Cardiac septum (tissue), 1 donor: ENCODE measurements at places on chromosomes 4 and X. TPM values are rescaled to one million over a fixed set of nuclear protein-coding genes. Genes with fewer than 3 reads are reported as not detected.
A peak's percentile ranks its signal among the peaks of the same experiment; 100 is the strongest.

- DNase-seq: no peak
Observed at GRCh38 chr4:111230265-111230664, 607.4 kb upstream of the PITX2 start.

Gene DCAF8L2
- total RNA-seq: not detected

Gene TEX11
- total RNA-seq: not detected

Gene MGAT4D
- total RNA-seq: not detected

DNA sequence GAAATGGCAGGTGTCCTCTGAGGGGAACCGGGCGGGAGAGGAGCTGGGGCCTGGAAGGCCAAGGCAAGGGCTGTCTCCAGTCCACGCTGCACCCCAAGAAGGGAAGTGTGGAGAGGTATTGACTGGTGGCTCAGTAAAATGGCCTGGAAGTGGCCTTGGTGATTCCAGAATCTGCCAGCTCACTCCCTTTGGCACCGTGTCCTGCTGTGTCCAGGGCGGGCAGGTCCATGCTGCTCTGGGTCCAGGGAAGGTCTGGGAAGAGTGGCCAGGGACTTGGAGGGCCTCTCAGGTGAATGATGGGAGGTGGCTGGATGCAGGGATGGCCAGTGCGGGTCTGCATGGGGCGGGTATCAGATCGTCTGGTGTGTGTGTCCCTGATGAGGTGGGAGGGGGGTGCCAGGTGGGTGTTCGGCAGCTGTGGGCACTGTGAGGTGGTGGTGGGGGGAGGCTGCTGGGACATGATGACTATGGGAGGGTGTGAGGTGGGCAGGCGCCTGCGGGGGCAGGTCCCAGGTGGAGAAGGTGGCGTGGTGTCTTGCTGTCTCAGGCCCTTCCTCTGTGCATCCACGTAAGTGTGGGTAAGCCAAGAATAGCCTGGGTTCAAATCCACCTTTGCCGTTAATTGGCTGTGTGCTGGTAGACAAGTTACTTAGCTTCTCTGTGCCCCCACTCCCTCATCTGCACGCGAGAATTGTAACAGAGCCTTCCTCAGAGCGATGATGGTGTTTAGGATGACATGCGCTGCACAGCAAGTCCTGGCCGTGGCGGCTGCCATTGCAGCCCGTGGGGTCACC, 17.7 kb downstream of the RGS12 start:
- DNase-seq: peak; percentile 74

DNA sequence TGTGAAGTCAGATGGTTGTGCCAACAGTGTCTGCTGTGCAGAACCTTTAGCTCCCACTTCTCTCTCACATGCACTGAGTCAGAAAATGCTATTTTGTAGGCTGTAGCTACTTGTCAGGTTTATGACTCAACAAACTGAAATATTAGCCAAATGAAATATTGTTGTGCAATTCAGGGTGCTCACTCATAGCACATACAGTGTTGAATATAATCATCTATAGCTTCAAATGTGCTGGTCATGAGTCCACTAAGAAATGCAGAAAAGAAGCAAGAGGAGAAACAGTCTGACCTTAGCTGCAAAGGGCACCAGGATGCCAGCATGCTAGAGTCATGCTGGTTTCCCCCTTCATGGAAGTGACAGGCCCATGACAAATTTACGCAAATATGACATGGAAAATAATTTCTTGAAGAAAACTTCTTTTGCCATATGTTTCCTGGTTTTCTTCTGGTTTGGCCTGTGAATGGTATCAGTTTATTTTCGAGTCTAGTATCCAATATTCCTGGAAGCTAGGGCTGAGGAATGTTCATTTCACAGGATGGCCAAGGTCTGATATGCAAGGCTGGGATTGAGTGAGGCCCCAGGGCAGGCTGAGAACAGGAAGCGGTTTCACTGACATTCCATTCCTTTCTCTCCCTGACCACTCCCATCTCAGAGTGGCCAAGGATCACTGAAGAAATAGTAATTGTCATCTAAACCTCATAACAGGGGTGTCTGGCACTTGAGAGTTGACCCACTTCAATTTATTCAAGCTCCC, 10.3 kb upstream of the CXCL2 start:
- DNase-seq: no peak

- no peak for DNase-seq
Observed at GRCh38 chr4:113958766-113959538, 20.5 kb downstream of the ARSJ start.

- no peak for DNase-seq
Observed at GRCh38 chr4:166045457-166045856, 172.4 kb downstream of the TLL1 start.

- no peak for DNase-seq
Observed at GRCh38 chr4:90082449-90082848, 44.7 kb upstream of the CCSER1 start.

GRCh38 chr4:93994175-93994994, 165.8 kb downstream of the ATOH1 start:
- no peak for DNase-seq

GRCh38 chr4:80155316-80155982, 41.9 kb upstream of the PRDM8 start:
- DNase-seq: no peak

DNA sequence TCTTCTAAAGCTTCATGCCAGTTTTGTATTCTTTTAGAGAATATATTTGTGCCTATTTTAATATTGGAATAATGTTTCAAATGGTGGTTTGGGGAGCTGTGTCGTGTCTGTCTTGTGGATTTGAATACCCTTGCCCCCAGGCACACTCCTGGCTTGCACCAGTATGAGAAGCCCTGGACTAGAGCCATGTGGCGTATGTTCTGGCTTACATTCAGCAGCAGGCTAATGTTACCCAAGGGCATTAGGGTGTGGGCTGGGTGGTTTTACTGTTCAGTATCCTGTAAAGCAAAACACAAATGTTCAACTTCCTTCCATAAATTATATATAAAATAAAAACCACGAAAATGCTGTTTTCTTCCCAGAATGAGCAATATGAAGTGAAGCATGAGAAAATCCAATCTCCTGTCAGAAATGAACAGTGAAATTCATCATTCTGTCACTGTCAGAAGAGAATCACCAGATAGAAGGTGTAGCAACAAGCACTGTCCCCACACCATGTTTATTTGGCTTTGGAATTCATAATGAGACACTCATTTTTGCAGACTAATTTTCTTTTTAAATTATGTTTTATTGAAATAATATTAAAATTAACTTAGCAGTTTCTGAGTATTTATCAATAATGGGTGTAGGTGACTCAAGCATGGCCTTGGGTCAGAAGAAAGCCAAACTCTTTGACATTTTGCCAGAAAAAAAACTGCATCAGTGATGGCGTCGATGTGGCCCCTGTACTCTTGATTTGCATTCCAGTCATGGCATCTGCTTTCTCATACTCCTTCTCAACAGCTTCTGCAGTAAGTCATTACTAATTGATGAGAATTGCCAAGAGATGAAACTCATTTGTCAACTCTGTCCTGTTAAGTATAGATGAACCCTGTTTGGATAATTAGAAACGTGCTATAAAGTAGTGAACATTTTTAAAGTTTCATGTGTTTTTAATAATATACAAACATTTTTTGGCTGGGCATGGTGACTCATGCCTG, 43.8 kb downstream of the WWC2 start:
- DNase-seq: no peak

GRCh38 chr4:42554072-42554471, 102.8 kb downstream of the ATP8A1 start:
- no peak for DNase-seq

Gene NUDT10
- 0.35 TPM for total RNA-seq

Gene UFSP2
- 38.8 TPM for total RNA-seq

Gene BEX1
- total RNA-seq: 4.1 TPM

Gene SMIM10
- total RNA-seq: 4.9 TPM

DNA sequence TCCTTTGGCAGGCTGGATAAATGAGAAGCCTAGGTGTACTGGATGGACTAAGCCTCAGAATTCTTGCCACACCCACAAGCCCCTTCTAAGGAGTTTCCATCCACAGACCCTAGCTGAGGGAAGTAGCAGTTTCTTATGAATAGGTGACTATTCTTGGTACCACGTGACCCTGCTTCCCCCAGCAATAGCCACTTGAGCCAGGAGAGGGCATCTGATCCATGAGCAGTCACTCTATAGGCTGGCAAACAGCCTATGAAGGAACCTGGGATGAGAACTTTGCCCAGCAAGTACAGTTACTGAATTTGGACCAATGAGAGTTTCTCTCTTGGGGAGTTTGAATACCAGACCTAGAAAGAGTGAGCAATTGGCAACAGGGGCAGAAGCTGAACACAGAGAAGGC, 84.0 kb downstream of the RTL9 start:
- no peak for DNase-seq

Gene TEX13C
- total RNA-seq: not detected

- no peak for DNase-seq
Observed at GRCh38 chr4:82721819-82722423, 76.7 kb downstream of the SCD5 start.

GRCh38 chr4:48462363-48462762, 20.8 kb upstream of the SLC10A4 start:
- no peak for DNase-seq

GRCh38 chr4:16116493-16116990, 32.7 kb upstream of the PROM1 start:
- DNase-seq: no peak

Gene CXCL5
- total RNA-seq: 0.16 TPM

Gene TLR6
- total RNA-seq: 1.2 TPM

DNA sequence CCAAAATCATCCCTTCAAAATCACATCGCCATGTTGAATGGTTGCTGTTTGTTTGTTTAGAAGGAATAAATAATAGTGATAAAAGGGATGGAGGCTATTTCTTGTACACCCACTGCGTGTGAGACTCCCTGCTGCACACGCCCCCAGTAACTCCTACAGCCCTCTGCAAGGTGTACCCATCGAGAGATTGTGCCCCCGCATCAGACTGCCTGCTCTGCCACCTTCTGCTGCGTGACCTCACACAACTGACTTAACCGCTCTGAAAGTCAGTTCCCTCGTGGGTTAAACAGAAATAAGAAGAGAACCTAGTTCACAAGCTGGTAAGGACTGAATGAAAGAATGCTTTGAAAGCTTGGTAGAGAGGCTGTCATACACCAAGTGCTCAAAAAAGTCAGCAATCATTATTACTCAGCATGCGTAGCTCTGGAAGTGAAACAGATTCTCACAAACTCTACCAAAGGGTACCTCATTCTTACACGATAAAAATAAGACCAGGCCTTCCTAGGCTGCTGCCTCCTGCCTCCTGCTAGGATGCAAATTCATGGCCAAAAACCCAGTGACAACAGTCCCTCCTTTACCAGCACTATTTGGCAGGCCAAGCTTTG, 147.1 kb downstream of the CPEB2 start:
- no peak for DNase-seq

Gene GPAT3
- total RNA-seq: 38.5 TPM

- no peak for DNase-seq
Observed at GRCh38 chr4:86957215-86957614, 22.4 kb downstream of the AFF1 start.

Gene L1CAM
- 1.5 TPM for total RNA-seq

Gene ARHGAP24
- 60.1 TPM for total RNA-seq

Gene TENM3
- 3.9 TPM for total RNA-seq

Gene PCYT1B
- 0.27 TPM for total RNA-seq

Gene SLC10A4
- total RNA-seq: 0.35 TPM

GRCh38 chr4:26863512-26863911, 2.9 kb downstream of the STIM2 start:
- DNase-seq: no peak

Gene COPS4
- total RNA-seq: 47.1 TPM

- no peak for DNase-seq
Observed at GRCh38 chrX:16869393-16870094, 618 bp downstream of the RBBP7 start.

Gene HTT
- 35.1 TPM for total RNA-seq

- DNase-seq: no peak
Observed at GRCh38 chr4:107751670-107752069, 31.6 kb upstream of the PAPSS1 start.

DNA sequence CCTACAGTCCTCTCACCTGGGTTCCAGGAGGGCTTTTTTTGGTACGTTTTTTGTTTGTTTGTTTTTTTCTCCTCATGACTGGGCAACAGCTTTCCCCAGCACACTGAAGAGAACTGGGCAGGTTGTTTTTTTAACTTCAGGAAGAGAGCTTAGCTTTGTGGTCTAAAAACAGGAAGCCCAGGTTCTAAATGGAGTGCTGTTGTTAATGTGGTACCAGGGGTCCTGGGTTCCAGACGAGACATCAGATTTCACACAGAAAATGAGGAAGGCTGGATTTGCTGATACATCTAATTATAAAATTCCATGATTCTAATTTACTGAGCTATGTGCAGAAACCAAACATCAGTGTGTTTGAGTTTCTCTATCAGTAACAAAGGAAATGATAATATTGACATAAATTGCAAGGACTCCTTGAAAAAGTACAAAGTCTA, 4.2 kb downstream of the MYOZ2 start:
- no peak for DNase-seq

GRCh38 chr4:125432078-125432477, 117.3 kb downstream of the FAT4 start:
- DNase-seq: no peak

GRCh38 chrX:10728806-10729389, 108.5 kb upstream of the MID1 start:
- no peak for DNase-seq

GRCh38 chrX:70324326-70324725, 34.4 kb downstream of the KIF4A start:
- no peak for DNase-seq

DNA sequence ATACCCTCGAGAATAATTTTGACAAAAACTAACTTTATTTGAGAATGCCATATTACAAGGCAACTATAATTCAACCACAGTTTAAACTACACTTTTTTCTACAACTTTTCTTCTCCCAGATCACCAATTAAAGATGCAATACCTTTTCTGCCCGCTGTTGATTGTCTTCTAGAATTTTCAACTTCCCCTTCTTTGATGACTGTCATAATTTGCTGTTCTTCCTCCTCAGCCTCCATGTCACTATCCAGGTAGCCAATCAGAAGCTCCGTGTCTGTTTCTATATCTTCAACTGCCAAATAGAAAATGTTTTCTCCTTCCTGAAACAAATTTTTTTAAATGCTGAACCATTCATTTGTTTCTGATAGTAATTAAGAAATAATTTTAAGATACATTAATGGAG, 101.5 kb downstream of the PRDM5 start:
- no peak for DNase-seq

GRCh38 chr4:80253510-80253909, 13.0 kb upstream of the FGF5 start:
- no peak for DNase-seq

DNA sequence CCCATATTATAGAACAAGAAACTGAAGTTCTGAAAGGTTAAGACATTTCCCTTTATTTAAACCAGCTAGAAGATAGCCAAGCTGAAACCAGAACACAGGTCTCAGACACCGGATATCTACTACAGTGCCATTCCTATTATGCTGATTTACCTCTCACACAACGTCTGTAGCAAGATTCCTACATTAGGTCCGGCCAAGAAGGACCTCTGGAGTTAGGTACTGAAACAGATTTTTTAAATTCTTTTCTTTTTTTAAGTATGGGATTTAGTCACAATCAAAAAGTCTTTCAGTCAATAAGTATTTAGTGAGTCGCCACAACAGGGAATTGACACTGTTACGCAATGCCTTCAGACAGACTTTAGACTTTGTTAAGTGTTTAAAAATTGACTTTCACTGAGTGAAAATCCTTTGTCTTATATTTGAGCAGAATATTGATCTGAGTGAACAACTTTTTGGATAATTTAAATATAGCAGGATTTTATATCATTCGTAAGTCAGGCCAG, 26.5 kb upstream of the SPANXN4 start:
- no peak for DNase-seq
